NCI-H1436 treated with DMSO at 0.1 percent for 48 hours (cell line): ENCODE measurements at places on chromosomes 3 and 15.

- no peak for DNase-seq
Measured at GRCh38 chr3:154779571-154779970, 300.5 kb upstream of the MME start.

- no peak for DNase-seq
Measured at GRCh38 chr15:29937956-29938355, 115.7 kb upstream of the TJP1 start.

GRCh38 chr15:83285979-83286553, 1.6 kb upstream of the BNC1 start:
- no peak for DNase-seq

DNA sequence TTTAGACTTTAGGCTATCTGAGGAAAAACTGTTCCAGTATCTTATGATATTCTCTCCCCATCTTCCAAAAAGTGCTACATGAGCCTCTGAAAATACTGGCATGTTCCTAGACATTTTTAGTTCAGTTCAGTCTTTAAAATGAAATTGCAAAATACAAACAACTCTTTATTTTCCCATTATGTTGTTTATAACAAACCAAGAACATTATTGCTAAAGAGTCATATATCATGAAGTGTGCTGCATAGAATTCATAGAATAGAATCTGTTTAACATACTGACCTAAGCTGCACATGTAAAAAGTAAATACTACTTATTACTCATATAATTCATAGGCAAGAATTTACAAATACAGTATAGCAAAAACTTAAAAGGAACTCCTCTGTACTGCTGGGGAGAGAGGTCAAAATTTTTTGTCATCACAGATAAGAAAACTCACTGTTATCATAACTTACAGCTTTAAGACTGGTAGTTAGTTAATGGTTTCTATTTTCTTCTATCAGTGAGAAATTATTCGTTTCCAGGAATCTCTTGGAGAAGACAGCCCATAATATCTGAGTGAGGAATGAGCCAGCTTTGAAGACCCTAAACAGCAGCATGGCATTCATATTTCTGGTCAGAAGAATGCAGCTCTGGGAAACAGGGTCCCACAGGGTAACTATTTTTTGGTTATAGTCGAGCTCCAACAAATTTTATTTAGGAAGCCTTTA, 32.2 kb downstream of the FILIP1L start:
- no peak for DNase-seq

DNA sequence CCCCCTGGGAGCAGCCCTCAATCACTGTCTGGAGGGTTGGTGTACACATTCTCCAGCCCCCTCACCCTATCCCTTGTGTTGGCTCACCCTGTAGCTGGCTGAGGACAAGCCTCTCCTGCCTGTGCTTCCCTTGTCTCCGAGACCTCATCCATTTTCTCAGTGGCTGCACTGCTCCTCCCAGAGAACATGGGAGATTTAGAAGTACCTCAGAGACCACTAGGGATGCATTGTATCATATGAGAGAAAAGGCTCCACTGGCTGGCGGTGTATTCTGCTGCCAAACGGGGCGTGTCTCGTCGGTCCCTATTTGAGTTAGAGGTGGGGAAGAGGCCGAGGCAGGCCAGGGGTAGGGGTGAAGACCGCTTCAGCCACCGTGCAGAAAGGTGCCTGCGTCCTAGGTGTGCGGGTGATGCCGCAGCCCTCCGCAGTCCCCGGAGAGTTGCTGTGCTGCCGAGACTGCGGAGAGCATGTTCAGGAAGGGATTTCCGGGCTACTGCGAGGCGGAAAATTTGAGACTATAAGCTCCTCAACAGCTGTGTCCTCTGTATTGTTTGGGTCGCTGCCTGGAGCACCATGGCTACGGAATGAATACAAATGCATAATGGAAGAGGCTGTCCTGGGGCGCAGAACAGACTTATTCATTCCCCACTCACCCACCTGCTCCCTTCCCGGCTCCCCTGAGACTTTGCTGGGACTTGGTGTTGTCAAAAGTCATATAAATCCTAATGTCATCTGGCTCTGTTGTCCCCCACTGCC, 43.8 kb downstream of the SPSB4 start:
- DNase-seq, result peak; percentile 45

DNA sequence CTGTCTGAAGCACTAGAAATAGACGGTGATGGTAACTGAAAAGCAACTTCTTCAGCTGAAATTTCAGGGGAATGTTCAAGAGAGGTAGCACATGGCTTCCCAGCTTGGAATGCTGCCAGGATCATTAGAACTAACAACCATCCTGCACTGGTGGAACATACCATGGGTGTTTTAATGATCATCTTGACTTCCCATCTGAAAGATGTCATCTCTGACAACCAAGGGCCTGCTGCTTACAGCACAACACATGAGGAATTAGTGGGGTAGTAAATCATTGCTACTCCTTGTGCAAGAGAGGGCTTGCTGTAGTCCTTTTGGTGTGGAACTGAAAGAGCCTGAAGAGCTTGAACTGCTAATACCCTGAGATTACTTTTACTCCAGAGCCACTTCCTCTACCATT, 853.7 kb downstream of the MCTP2 start:
- DNase-seq, result no peak

- no peak for DNase-seq
Measured at GRCh38 chr3:187968883-187969580, 184.9 kb upstream of the LPP start.

DNA sequence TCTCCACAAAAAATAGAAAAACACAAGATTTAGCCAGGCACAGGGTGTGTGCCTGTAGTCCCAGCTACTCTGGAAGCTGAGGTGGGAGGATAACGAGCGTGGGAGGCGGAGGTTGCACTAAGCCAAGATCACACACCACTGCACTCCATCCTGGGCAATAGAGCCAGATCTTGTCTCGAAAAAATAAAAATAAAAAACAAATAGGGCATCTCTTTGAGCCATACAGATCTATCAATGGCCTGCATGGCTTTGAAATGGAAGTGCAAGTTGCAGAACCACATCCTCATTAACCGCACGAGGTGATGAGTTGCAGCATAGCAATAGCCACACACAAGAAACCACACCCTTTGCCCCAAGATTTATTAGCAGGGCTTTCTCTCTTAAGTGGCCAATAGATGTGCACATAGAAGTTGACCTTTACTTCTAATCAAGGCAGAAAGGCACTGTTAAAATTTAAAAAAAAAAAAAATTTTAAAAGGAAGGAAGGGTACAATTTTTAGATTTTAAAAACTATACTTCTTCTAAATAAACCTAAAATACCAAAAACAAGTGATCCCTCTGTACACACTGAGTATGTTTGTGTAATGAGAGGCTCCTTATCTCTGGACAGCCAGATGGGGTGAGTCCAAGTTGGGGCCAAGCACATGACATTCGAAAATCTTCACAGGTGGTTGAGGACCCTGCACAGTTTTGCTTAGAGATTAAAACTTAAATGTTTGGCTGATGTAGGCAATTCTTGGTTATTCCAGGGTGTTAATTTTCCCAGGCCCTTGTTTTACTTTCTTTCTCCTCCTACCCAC, 53.4 kb downstream of the FILIP1L start:
- no peak for DNase-seq
